ENCODE measurements at places on chromosomes 11 and 22. TPM values are rescaled to one million over a fixed set of nuclear protein-coding genes. Genes with fewer than 3 reads are reported as not detected.

GRCh38 chr11:1487851-1488574, 1.4 kb upstream of the MOB2 start:
- no peak for DNase-seq

GRCh38 chr11:79942646-79943045, 501.8 kb upstream of the TENM4 start:
- DNase-seq: no peak

GRCh38 chr11:65493367-65494176, 5.3 kb upstream of the MALAT1 start:
- no peak for DNase-seq

NFAM1 gene
- 0.07 TPM for total RNA-seq

- no peak for DNase-seq
Measured at GRCh38 chr22:37242395-37242918, 1.6 kb downstream of the RAC2 start.

COPB1 gene
- 83.9 TPM for total RNA-seq

AQP11 gene
- total RNA-seq: 2.1 TPM

DNA sequence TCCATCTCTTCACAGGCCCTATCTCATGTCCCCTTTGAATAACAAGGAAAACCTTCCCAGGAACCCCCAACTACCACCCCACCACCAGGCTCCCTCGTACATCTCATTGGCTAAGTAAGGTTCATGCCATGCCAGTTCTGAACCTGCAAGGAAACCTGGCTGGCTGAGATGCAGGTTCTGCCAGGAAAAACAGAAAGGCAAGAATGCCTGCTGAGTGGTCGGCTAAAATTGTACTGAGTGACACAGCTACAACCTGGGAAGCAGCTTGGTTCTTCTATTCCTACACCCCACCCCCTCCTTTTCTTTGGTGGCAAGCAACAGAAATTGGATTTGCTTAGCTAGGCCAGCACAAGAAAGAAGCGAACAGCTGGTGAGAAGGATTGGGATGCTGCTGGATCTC, 36.1 kb upstream of the TSPAN18 start:
- no peak for DNase-seq

DNA sequence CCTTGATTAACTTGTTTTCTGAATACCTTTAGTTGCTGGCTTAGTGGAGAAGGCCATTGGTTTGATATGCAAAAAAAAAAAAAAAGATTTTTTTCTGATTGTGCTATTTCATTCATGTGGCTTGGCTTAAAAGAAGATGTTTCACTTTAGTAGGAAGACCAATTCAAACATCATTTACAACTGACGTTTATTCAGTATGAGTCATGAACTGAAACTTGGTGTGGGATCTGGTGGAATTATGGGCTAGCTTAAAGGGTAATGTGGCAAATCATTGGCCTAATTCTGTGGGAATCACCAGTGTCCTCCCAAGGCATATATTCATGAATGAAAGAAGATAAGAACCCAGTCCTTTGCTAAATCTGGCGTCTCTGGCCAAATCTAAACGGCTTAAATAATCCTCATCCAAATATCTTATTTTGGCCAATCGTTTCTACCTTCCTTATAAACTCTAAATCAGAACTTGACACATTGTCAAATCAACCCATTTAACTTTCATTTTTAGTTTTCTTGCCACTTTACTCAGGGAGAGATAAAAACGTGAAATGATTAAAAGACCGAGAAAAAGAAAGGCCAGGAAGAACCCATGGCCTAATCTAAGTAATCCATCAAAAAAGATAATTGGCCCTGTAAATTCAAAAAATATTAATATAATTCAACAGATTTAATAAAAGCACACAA, 77.0 kb downstream of the DDIAS start:
- DNase-seq: no peak

ANO1 gene
- total RNA-seq: not detected

ARHGAP8 gene
- 0.61 TPM for total RNA-seq

DNA sequence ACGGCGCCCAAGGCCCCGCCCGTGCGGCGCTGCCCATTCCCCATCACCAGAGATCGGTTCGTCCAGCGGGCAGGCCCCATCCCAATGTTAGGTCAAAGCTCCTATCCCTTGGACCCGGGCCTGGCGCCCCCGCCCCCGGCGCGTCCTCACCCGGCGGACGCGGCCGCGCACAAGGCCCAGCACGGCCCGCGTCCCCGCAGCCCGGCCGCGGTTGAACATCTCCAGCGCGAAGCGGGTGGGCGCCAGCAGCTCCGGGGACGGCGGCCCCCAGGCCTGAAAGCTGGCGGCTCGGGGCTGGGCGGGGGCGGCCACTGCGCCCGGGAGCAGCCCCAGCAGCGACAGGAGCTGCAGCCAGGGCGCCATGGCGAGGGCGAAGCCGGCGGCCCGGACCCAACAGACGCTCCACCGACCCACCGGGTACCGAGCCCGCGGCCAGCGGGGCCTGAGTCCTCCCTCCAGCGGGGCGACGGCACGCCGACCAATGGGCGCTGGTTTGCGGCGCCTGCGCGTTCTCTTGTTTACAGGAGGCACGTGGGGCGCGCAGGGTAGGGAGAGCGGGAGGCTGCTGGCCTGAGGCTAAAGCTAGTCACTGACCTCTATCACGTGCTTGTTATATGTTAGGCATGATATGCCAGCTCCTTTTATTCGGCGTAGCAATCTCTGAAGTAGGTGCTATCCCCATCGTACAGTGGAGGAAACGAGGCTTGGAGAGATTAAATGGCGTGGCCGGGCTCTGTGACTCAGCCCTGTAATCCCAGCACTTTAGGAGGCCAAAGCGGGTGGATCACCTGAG, at the start of gene CTSF:
CTSF (minus strand) TSS at position 483 of the 793 bp plus-strand sequence; CDS start at position 363, 120 bp downstream.
- DNase-seq: no peak

MPZL2 gene
- total RNA-seq: not detected

FOLR1 gene
- not detected for total RNA-seq

DNA sequence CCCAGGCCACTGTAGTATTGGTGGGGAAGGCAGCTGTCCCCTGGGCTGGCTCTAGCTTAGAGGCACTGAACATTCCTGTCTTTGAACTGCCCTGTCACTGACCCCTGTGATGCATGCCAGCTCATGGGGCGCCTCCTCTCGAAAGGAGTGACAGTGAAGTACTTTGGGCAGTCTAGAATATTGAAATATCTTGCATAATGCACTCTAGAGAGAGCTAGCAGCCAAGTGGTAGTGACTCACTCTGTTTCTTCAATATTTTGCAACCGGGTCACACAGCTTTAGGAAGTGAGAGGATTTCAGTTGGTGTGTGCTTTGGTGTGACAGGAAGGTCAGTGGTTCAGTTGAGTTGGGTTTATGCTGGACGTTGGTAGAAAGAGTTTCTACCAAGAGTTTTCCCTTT, 35.5 kb upstream of the ST14 start:
- DNase-seq: no peak

DNA sequence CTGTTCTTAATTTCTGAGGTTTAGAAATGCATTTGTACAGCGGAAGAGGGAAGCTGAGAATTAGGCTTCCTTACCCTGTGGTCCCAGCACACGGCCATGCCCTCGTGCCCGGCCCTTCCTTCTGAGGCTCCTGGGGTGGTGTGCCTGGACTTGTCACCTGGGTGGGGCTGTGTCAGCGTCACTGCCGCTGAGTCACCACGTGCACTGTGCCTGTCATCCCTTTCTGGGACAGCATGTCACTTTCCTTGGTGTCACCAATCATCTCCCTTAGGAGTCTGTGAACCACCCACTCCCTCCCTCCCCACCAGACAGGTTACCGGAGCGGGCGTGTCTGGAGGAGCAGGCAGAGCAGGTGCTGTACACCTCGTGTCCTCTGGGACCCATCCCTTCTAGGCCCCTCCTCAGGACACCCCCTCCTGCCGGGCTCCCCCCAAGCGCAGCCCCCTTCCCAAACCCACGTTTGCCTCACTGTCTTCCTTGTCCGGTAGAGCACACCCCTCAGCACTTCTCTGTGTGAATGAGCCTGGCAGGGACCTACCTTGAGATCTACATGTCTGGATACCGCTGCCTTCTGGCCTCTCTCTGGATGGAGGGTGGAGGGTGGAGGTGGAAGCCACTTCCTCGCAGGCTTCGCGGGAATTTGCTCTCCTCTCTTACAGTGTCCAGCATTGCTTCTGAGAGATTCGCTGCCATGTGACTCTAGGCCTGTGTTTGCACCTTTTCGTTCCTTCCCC, 367.6 kb downstream of the TBC1D22A start:
- no peak for DNase-seq

GRCh38 chr11:87144252-87144651, 106.5 kb downstream of the TMEM135 start:
- no peak for DNase-seq

PHETA2 gene
- total RNA-seq: 1.3 TPM

GRCh38 chr11:2995031-2995561, 3.0 kb upstream of the NAP1L4 start:
- no peak for DNase-seq

- DNase-seq: no peak
Measured at GRCh38 chr11:10486161-10486840, 31.2 kb downstream of the AMPD3 start.

GRCh38 chr22:44217346-44217745, 36.6 kb downstream of the PARVG start:
- no peak for DNase-seq

GRCh38 chr11:26018336-26018735, 313.6 kb upstream of the ANO3 start:
- DNase-seq: no peak

GRCh38 chr22:17913801-17914347, 110.5 kb downstream of the MICAL3 start:
- no peak for DNase-seq

DNA sequence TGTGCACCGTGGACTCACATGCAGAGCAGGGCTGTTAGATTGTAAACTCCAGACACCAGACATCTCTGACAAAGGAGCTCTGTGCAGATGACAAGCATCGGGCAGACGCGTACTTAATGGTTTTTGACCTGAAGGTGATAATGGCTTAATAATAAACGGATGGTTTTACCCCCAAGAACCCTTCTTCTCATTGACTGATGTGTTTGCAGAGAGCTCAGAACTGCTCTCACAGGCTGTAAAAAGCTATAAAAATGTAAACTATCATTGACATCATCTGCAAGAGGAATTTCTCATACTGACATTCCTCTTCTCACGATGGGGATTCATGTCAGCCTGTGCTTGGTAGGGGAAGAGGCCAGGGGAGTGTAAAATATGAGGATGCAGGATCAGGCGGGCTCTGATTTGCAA, 8.6 kb upstream of the ARHGAP8 start:
- no peak for DNase-seq

DNA sequence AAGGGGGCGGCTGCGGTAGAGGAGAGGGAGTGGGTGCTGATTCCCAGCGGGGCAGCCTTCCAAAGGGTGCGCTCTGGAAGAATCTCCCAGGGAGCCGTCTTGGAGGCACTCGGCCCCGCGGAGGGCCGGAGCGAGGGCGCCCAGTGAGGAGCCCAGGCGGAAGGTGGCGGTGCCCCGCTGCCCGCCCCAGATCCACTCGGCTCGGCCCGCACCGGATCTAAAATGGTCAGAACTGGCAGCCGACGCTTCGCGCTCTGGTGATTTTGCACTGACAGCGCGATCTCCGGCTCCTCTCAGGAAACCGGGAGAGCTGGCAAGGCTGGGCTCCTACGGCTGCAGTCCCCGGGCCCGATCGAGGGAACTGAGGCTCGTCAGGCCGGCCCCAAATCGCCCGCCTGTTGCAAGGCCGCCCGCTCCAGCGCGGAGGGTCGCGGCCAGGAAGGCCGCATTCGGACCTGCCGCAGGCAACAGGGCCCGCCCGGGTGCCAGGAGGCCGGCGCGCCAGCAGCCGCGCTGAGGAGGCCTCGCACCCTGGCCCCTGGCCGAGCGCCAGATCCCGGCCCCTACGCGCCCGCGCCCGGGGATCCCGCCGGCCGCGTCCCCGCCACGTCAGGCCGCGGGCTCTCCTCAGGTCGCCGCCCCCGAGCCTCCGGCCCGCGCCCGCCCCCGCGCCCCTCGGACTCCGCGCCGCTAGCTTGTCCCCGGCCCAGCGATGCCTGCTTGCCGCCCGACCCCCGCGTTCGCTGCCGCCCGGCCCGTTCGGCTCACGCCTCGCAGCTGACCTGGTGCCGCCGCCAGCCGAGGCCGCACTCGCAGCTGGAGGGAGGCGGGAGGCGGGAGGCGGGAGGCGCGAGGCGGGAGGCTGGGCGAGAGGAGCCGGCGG, at the start of gene KLHL22:
KLHL22 (minus strand) TSS at position 818 of the 883 bp plus-strand sequence. CDS start 6,584 bp downstream, outside the sequence.
- DNase-seq: peak; percentile 4

- DNase-seq: no peak
Measured at GRCh38 chr22:37887584-37888378, 18.3 kb upstream of the MICALL1 start.

DNA sequence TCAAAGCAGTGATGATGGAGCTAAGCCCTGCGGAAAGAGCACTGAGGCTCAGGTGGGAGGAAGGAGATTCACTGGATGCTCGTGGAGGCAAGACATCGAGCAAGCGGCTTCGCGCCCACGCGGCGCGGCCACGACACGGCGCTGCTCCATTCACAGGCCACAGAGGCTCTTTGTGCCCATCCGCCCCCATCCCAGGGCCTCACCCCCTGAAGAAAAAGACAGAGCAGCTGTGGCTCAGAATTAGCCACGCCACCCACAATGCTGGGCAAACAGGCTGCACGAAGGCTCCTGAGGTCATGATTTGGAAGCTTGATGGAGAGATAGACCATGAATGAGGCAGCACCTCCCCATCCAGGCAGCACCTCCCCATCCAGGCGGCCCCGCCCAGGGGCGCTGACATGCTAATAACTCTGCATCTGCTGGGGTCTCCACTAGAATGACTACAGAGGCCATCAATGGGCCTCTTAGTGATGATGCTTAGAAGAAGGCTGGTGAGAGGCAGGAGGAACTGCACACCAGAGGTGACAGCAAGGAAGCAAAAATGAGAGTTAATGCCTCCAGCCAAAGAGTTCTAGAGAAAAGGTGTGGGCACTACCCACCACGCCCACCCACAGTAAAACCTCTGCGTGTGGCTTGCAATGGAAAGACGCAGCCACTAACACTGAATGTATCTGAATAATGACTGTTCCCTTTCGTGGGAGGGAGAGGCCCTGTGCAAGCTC, 43.5 kb downstream of the MYH9 start:
- no peak for DNase-seq

DNA sequence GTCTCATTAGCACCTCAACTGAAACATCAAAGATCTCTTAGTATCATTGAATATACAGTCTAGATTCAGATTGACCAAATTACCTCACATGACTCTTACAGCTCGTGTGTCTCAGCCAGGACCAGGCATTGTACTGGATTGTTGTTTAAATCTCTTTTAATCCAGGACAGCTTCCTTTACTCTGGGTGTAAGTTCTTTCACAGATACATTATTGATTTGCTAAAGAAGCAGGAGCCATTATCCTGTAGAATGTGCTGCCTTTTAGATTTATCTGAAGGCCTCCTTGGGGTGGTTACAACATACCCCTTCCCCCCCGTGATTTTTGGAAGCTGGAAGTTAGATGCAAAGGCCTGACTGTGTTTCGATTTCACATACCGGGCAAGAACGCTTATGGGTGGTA, 4.2 kb downstream of the MCM5 start:
- no peak for DNase-seq

- DNase-seq: peak; percentile 3
Measured at GRCh38 chr11:2268729-2269600, 1.4 kb downstream of the ASCL2 start.

SYT13 gene
- total RNA-seq: 1.7 TPM

TEX54 gene
- total RNA-seq: not detected

- no peak for DNase-seq
Measured at GRCh38 chr11:122937983-122938382, 43.7 kb downstream of the BSX start.

- no peak for DNase-seq
Measured at GRCh38 chr11:106988151-106989077, 29.9 kb downstream of the GUCY1A2 start.

- DNase-seq: no peak
Measured at GRCh38 chr11:101061606-101062005, 68.0 kb downstream of the PGR start.

YWHAH gene
- 162 TPM for total RNA-seq

- no peak for DNase-seq
Measured at GRCh38 chr11:2927121-2927800, 2.0 kb downstream of the PHLDA2 start.

- no peak for DNase-seq
Measured at GRCh38 chr11:14261066-14261465, 97.9 kb downstream of the RRAS2 start.
